ENCODE measurements at places on chromosomes 5 and 9.

DNA sequence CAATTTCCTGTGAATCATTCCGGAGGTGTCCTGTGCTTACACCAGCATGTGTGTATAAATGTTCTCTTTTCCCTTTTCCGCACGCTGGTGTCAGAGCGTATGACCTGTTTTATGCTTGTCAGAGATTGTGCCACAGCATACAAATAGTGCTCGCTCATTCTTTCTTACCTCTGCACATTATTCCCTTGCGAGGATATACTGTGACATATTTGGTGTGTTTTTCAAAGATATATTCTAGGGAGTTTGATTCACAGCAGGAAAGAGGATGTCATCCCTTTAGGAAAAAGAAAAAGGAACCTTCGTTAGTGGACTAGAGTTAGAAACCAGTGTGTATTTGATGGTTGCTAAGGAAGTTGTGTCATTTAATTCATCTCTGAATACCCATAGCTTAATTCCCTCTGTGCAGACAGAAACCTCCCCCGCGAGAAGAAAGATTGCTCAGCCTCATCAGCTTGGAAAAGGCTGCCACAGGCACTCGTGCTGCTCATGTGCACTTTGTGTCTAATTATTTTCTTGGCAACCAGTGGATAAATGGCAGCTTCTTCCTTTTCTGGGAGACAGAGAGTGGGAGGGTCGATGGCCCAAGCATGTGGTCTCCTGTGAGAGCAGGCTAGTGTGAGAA, 14.7 kb upstream of the CCIN start:
- DNase-seq = peak; percentile 81

- DNase-seq = no peak
Measured at GRCh38 chr9:31519826-31520225, 864.6 kb upstream of the ACO1 start.

DNA sequence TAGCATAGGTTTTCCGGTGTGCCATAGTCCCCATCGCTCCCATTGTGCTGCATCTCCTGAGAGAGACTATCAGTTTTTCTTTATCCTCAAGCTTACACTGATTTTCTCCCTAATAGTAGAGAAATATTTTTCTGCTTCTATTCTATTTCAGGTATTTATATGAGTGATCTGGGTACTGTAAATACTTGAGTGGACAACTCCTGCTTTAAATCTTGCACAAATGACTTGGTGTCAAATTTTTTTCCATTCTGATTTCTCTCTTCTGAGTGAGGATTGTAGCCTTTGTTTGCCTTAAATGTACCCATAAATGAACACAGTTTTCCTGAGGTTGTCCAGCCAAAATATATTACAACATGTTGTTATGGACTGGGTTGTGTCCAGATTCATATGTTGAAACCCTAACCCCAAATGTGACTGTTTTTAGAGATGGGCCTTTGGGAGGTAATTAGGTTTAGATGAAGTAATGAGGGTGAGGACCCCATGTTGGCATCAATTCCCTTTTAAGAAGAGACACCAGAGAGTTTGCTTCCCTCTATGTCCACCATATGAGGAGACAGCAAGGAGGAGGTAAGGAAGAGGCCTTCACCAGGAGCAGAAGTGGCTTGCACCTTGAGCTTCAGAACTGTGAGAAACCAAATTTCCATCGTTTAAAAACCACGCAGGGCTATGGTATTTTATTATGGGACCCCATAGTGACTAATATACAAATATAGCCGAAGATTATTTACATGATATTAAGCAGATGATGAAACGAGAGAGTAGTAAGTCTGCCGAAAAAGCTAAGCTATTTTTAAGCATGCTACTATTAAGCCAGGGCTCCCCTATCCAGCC, 336.4 kb upstream of the MPDZ start:
- no peak for DNase-seq

DNA sequence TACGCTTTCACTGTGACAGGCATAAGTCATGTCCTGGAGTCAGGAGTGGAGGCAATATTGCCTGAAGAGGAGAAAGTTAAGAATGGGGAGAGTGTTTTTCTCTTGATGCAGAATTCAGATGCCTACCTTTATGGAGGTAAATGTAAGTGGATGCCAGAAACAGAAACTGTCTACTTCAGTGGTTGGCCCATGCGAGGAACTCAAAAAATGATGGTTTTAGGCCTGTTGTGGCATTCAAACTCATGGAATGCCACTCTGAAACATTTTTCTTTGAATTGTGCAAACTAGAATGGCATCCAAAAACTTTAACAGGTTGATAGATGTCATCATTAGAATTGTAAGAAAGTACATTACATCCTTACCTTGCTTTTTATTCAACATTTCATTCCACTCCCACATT, 47.7 kb upstream of the NTRK2 start:
- no peak for DNase-seq

DNA sequence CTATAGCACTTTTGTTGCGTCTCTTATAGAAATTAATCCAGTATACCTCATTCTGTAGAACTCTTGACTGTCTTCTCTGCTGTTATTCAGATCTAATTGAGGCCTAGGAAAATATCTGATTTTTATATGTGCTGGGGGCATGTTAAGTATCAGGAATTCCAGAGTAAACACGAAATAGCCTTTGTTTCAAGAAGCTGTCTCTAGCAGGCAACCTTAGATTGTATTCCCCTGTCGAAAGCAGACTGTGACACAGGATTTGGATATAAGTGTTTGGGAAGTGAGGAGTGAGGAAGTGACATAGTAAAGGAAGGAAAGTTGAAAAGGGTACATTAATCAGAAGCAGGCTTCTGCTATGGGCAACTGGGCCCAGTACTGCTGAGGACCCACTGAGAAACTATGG, 72.1 kb upstream of the RASA1 start:
- no peak for DNase-seq

DNA sequence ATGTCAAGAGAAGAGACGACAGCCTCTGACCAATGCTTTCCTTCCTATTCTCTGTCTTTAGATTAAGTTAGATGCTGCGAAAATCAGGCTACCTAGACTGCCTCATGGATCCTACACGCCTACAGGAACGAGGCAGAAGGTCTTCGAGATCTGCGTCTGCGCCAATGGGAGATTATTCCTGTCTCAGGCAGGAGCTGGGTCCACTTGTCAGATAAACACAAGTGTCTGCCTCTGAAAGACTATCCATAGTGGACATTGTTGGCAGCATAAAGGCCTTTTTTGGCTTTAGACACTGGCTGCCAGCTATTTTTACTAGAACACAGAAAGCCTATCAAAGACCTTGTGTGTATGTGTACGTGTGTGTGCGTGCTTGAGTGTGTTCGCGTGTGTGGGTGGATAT, 90.9 kb upstream of the PPP1R2B start:
- DNase-seq = no peak

GRCh38 chr5:151298063-151298855, 5.3 kb downstream of the SLC36A3 start:
- DNase-seq = peak; percentile 65

GRCh38 chr5:102654559-102655349, 100.4 kb upstream of the PAM start:
- no peak for DNase-seq

Data from kidney tubule cell (primary cell).